ENCODE measurements at places on chromosomes 11 and 22.
A peak's percentile ranks its signal among the peaks of the same experiment; 100 is the strongest.

GRCh38 chr11:14373941-14374646 is 15.1 kb upstream of the RRAS2 start:
- DNase-seq: no peak

DNA sequence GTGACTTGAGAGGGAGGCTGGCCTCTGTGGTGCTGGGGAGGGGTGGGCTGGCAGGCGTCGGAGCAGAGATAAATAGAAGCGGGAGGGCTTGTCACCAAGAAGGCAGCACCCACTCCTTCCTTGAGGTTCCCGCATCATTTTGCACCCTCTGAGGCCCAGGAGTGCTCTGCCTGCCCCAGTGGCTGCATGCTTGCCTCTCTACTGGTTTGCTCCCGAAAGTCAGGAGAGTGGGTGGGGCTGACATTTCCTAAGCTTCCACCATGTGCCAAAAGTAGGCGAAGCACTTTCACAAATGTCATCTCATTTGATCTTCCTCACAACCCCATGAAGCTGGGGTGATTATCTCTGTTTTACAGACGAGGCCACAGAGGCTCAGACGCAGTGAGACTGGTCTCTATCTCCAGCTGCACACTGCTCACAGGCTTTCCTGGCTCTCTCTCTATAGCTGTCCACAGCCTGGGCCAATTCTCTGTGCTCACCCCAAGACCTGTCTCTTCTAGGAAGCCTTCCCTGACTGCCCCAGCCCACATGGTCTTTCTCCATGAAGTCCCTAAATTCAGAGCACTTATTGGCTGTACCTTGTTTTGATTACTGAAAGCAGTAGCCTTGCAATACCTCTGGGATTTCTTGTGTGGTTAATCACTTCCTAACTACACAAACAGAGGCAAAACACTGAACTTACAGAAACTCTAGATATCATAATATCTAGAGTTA is 2.6 kb upstream of the UCP3 start:
- DNase-seq: peak; percentile 74

GRCh38 chr11:127470306-127470884 is 469.8 kb upstream of the KIRREL3 start:
- no peak for DNase-seq

GRCh38 chr22:22368516-22368915 is 123.9 kb downstream of the VPREB1 start:
- no peak for DNase-seq

DNA sequence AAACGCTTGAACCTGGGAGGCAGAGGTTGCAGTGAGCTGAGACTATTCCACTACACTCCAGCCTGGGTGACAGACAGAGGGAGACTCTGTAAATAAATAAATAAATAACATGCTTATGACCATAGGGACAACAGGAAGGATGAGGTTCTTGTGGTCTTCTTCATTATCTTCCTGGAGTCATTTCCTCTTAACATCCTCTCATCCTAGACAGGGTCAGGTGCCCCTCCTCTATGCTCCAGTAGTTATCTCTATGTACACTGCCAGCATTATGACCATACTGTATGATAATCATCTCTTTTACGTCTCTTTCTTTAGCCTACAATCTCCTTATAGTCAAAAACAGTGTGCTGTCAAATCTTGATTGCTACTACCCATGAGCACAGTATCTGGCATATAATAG is 17.7 kb downstream of the RAB30 start:
- DNase-seq: no peak

GRCh38 chr22:49090061-49090852 is 737.4 kb downstream of the BRD1 start:
- DNase-seq: no peak

GRCh38 chr11:14317659-14318325 is 41.2 kb downstream of the RRAS2 start:
- no peak for DNase-seq

DNA sequence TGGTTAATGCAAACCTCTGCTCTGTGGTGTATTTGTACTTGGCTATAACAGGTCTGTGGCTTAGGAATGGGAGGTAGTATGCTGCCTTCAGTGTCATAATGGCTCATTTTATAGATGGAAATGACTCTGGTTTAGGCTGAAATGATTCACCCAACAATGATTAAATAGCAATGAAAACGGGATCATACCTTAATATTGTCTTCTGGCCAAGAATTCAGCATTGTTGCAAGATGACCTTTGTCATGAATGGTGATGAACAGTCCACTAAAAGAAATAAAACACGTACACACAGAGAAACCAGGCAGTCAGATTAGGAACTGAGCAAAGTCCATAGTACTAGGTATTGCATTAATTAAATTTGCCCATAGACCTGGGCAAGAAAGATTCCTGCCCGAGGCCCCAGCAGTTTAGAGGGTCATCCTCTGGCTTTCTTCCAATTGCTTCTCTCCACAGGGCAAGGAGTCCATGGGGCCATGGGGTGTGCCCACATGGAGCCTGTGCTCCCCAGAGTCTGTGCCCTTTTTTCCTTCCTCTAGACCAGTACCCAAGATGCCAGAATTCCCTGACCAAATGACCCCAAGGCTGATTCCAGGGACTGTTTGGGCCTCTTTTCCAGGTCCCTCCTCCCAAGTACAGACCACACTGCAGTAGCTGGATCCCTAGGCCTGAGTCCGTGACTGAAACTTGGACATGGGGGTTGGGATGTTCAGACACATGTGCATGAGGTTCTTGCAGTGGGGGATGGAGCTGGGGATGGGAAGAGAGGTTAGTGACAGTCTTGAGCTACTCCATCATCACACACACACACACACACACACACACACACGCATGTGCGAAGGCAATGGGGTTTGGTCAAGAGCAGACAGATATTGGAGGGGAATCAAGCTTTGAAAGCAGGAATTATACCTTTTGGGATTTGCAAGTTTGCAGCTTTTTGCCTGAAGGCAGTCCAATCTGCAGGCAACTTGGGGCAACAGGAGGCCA is 134.2 kb downstream of the CCDC81 start:
- no peak for DNase-seq

DNA sequence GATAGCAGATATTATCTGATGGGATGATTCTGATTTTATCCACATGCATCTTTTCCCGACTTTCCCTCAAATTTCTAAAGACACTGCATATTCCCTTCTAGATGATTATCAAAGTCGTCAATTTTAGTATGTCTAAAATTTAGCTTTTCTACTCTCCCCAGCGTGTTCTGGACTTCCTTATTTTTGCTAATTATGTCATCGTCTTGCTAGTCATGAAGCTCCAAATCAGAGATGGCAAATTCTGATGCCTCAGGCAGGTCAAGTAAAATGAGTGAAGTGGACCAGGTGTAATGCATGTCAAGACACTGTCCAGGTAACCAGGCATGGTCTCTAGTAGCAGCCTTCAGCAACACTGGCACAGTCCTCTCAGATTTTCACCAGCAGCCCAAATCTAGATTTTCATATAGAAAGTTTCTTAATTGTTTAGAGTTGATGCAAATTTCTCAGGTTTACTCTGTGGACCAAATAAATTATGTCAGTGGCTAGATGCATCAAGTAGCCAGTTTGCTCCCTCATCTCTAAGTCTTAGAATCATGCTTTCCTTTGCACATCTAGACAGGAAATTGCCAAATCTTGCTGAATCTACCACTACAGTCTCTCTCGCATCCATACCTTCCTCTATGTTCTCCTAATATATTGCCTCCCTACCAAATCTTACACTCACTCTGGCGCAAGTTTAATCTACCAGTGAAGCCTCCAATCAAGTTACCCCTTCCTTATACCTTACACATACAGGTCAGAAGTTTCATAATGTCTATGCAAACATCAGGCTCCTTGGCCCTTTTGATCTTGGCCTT is 10.6 kb downstream of the HSD17B12 start:
- DNase-seq: no peak

GRCh38 chr11:95218149-95218548 is 12.9 kb downstream of the SESN3 start:
- no peak for DNase-seq

DNA sequence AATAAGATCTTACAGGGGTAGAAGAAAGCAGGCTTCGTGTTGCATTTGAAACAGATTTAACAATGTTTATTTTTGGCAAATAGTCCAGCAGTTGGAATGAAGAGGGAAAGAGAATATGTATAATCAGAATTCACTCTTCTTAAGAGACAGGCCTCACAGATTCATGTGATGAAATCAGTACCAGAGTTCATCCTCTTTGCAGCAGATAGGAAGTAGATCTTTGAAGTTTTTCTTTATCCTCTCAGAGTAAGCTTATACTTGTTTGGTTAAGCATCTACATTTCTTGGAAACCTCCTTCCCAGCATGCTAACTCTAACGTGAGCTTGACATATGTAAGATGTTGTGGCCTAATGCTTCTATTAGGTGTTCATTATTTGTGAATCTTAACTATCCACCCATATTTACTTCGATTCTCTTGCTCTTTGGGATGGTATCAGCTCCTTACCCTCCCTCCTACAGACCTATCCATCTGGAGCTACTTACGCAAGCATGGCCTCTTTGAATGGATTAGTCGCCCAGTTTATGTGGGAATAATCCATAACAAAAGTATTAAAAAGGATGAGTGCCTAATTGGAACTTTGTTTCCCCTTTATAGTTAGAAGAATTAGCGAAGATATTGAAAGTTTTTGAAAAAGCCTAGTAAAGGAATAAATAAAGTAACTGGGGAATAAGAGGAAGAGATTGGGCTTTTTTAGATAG is 80.1 kb downstream of the PRMT3 start:
- no peak for DNase-seq

DNA sequence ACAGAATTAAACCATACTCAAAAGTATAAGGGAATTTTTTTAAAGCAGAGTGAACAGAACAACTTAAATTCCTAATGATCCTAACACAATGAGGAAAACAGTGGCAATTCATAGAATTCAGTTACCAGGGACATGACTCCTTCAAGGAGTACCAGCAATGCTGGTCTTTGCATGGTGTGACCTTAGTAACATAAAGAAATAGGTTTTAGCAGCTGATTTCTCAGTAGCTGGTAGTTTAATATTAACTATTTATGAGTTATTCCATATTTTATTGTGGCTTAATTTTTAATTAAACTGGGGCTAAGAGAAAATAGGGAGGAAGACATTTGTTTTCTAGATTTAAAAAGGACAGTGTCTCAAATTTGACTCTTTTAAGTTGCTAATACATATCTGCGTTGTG is 30.9 kb downstream of the CHKA start:
- no peak for DNase-seq

DNA sequence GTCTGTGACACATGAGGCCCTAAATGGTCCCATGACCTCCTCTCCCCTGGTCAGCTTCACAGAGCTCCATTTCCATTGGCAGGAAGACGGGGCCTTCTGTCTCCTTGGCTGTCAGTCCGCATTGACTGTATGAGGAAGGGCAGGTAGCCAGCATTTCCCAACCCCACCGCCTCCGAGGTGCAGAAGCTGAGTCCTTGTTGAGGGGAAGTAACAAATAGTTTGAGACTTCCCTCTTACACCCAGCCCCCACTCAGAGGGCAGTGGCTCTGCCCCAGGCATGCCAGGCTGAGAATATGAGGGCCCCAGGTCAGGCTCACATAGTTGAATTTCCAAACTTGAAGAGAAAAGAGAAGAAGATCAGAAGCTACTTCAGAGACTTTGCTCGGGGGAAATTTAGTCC is 611.1 kb downstream of the BRD1 start:
- no peak for DNase-seq

DNA sequence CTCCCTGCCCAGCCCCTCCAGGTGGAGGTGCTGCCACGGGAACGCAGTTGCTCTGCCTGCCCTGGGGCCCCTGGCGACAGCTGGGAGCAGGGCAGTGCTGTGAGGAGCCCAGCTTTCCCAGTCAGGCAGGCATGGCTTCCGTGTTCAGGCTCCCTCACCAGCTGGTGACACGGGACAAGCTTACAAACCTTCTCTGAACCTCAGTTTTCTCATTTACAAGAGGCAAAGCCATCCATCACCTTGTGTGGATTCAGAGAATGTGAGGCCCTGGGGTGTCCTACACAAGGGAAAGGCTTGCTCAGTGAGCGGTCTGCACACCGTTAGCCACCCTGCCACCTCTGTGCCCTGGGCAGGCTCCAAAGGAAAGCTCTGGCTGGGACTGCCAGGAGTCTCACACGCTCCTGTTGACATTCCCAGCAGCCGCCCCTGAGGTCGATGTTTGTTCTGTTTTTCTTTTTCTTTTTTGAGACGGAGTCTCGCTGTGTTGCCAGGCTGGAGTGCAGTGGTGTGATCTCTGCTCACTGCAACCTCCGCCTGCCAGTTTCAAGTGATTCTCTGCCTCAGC is 23.5 kb downstream of the SUN2 start:
- DNase-seq: no peak

GRCh38 chr11:67002297-67002913 is 20.5 kb upstream of the SYT12 start:
- no peak for DNase-seq

DNA sequence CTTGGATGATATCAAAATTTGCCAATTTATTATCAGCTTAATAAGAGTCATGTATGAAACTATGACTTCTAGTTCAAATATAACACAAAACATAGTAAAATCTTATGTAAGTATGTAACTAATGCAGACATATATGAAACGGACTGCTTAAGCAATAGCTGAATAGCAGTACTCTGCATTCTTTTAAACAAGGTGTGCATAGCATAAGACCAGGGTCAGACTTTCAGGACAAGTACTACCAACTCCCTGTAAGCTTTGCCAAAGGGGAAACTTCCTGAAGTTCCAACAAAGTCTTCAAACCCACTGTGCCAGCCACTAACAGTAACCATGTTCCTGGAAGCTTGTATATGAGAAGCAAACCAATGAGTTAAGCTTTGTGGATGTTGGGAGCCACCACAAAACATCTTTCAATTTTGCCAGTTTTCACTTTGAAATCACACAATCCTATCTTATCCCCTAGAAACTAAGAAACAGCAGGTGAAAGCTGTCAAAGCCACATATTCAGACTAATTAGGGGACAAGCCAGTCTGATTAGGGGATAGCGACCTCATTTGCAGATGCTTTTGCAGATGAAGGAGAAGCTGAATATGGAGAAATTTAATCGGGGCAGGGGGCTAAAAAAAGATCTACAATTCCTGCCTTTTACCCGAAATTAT is 13.3 kb downstream of the RBFOX2 start:
- no peak for DNase-seq

- no peak for DNase-seq
Observed at GRCh38 chr22:43846966-43847365, 15.3 kb downstream of the SULT4A1 start.

- no peak for DNase-seq
Observed at GRCh38 chr22:48756146-48757111, 1071.2 kb downstream of the BRD1 start.

DNA sequence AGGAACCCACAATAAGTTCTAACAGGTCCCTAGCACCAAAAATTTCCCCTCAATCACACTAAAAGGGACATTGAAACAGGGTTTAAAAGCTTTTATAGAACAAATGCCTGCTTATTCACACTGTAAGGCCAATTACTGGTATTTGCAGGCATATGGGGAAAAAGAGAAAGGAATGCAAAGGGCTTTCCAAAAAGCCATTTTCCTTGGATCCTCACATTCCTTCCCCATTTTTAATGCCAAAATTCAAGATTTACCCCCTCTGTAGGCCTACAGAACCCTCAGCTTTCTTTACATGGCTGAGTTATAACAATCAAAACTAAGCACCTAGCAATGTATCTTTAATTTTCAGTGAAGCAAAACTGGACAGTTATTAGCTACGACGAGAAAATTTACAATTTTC is 102.0 kb downstream of the SBF2 start:
- DNase-seq: no peak

DNA sequence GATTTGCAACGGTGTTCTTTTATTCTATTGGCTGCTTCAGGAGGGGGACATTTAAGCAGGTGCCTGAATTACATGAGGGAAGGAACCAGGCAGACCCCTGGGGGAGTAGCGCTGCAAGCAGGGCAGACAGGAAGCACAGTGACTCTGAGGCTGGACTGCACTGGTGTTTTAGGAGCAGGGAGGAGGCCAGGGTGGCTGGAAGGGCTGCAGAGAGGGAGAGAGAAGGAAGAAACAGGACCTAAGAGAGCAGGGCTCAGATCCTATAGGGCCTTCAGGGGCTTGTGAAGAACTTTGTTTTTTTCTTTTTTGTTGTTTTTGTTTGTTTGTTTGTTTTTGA is 62.5 kb upstream of the SORL1-AS1 start:
- DNase-seq: no peak

All from CD4-positive, alpha-beta T cell treated with Interleukin-21 for 1 hour (primary cell).